ENCODE measurements at places on chromosomes 16 and 17. TPM values are rescaled to one million over a fixed set of nuclear protein-coding genes. Genes with fewer than 3 reads are reported as not detected.
A peak's percentile ranks its signal among the peaks of the same experiment; 100 is the strongest.

DNA sequence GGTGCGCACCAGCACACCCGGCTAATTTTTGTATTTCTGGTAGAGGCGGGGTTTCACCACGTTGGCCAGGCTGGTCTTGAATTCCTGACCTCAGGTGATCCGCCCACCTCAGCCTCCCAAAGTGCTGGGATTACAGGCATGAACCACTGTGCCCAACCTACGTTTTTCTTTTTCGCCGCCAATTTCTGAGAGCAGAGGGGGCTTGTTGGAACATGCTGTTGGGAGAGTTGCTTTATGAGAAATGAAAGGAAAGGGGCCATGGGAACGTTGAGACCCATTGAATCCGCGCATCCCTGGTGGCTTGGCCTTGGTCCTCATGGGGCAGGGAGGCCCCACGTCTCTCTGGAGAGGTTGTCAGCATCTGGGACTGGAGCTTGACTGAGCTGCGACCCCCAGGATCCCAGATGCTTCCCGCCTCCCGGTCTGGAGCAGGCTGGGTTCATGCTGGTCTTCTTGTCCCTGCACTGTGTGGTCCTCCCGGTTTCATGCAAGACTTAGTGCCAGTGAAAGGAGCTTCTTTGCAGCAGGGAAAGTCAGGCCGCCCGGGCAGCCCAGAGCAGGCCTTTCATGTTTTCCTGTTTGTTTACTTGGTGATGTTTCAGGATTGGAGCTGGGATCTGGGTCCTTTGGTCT, 22.8 kb downstream of the CRISPLD2 start:
- H3K4me1 ChIP-seq: peaks cover 2% of the 10 kb centered on the region
- no peak overlapping the region for H3K4me3 ChIP-seq
- H3K36me3 ChIP-seq: no peaks in the 10 kb centered on the region
- DNase-seq: no peak
- no peak overlapping the region for H3K27ac ChIP-seq

DNA sequence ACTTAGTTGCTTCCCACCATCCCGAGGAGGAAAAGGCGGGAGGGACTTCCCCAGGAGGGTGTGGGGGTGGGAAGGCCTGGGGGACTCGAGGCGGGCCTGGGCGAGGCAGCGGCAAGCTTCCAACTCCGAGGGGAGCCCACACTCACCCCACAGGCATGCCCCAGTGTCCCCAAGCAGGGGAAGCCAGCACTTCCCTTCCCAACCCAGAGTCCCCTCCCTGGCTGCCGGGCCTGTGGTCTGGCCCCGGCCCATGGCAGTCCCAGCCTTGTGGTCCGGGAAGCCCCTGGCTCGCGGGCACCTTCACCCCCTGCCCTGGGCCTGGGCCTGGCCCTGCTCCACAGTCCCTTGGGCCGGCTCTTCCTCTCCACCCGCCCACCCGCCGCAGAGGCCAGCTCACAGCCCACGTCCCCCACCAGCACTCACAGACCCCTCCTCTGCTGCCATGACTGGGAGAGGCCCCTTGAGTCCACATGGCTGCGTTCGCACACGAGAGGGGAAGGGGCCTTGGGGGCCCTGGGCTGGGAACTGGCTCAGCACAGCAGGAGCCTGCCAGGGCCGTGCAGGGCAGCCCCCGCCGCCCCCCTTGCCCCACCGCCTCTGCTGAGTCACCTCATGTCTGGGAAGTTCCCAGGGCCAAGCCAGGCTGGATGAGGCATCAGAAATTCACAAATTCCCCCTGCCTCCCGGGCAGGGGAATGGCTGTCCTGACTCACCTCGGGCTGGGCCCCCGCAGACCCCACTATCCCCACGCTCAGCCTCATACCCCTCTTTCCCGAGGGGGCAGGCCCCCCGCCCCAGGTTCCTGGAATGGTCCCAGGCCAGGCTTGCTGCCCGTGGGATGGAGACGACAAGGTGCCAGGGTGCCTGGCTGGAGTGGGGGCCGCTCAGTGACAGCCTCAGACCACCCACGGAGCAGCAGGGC, 27.8 kb downstream of the BAHCC1 start:
- H3K4me1 ChIP-seq: peaks cover 3% of the 10 kb centered on the region
- H3K27me3 ChIP-seq: peaks cover 5% of the 10 kb centered on the region
- H3K36me3 ChIP-seq: no peaks in the 10 kb centered on the region

- H3K4me1 ChIP-seq: peaks cover 46% of the 10 kb centered on the region
- no peaks in the 10 kb centered on the region for H3K36me3 ChIP-seq
- no peak overlapping the region for H3K27ac ChIP-seq
- no peak for DNase-seq
- H3K4me3 ChIP-seq: no peak overlapping the region
- H3K27me3 ChIP-seq: no peaks in the 10 kb centered on the region
Observed at GRCh38 chr16:28496844-28497243, 2.4 kb downstream of the APOBR start.

DNA sequence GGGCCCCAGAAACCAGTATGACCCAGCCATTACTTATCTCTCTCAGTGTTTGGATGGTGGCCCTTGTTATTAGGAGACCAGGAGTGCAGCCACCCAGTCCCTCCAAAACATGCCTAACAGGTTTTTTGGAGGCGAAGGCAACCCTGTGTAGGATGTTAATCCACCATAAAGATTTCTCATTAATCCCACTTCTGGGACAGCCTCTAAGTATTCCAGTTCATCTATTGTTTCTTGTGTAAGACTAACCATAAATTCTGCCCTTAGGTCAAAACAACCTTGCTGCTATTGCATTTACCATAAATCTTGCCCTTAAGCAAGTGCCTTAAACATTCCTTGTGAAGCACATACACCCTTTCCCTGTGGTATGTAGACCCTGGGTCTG, 21.5 kb upstream of the OR1F1 start:
- peaks cover 10% of the 10 kb centered on the region for H3K27me3 ChIP-seq
- peaks cover 17% of the 10 kb centered on the region for H3K4me1 ChIP-seq
- no peak for DNase-seq
- no peaks in the 10 kb centered on the region for H3K36me3 ChIP-seq

- H3K27ac ChIP-seq: no peak overlapping the region
- H3K4me3 ChIP-seq: no peak overlapping the region
- no peaks in the 10 kb centered on the region for H3K27me3 ChIP-seq
- DNase-seq: no peak
- peaks cover 51% of the 10 kb centered on the region for H3K4me1 ChIP-seq
Observed at GRCh38 chr16:25109643-25110042, 1.9 kb upstream of the LCMT1 start.

- H3K4me1 ChIP-seq: peaks cover 2% of the 10 kb centered on the region
- H3K36me3 ChIP-seq: peaks cover 3% of the 10 kb centered on the region
- no peak overlapping the region for H3K27ac ChIP-seq
- H3K27me3 ChIP-seq: peaks cover 10% of the 10 kb centered on the region
- H3K4me3 ChIP-seq: no peak overlapping the region
Observed at GRCh38 chr17:77729587-77729986, 228.9 kb upstream of the TNRC6C start.

- H3K4me1 ChIP-seq: peaks cover 13% of the 10 kb centered on the region
- H3K4me3 ChIP-seq: no peak overlapping the region
- H3K36me3 ChIP-seq: no peaks in the 10 kb centered on the region
- H3K27ac ChIP-seq: no peak overlapping the region
- DNase-seq: no peak
- H3K27me3 ChIP-seq: peaks cover 31% of the 10 kb centered on the region
Observed at GRCh38 chr16:31335431-31335830, 19.5 kb upstream of the ITGAX start.

DNA sequence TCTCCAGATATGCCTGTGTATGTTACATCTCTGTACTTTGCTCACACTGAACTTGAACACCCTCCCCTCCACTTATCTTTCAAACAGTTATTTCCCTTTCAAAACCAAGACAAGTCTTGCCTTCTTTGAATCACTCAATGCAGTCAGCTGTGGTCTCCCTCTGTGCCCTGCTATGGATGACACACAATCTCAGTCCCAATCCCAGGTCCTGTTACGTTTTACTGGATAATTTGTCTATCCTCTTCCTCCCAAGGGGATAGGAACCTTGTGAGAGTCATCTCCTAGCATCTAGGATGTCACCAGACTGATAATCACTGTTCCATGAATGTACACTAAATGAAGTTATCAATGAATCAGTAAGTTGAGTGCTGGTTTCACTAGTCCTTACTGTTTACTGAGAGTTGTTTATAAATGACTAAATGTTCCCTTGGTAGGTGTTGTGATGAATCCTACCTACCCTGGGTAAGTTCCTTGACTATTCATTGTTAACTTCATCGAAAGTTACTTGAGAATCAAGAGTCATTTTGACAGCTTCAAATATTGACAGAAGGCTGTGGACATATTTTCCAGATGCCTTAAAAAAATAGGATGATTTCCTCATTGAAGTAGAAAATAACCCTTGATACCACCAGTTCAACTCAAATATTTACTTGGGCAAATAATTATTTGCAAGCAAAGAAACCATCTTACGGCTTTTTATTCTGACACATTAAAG, 244.9 kb downstream of the PRKCA start:
- peak overlapping the region; percentile 88 for H3K27ac ChIP-seq
- peak overlapping the region; percentile 34 for H3K4me3 ChIP-seq
- H3K4me1 ChIP-seq: peaks cover 72% of the 10 kb centered on the region

DNA sequence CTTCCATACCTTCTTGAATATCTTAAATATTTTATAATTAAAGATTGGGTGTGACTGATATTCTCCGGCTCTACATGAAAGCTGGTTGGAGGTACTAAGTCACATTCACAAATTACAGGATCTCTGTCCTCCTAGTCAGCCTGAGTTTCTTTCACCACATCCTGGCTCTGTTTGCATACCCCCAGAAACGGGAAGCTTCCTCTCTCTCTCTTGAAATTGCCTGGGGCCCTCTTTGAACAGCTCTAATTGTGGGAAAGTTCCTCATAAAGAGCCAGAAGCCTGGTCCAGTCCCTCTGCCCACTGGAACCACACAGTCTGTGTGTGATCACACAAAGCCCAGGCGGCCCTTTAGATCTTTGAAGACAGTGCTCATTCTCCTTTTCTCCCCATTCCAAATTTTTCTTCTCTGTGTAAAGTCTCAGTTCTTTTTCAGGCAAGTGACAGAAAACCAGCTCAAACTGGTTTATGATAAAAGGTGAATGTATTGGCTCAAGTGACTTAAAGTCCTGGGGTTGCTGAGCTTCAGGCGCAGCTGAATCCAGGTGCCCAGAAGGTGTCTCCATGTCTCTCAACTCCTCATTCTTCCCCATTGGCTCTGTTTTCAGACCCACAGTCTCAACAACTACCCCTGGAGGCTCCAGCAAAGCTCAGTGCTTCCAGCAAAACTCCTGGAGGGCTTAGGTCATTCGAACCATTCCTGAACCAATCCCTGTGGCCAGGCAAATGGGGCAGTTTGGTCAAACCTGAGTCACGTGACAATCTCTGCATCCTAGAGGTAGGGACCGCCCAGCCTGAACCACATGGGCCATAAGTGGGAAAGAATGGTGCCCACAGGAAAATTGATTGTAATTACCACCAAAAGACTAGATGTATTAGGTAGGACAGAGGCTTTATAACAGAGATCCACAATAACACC, 8.5 kb upstream of the RAI1 start:
- H3K4me3 ChIP-seq: no peak overlapping the region
- peaks cover 18% of the 10 kb centered on the region for H3K4me1 ChIP-seq

GRCh38 chr17:54455251-54455868, 445.3 kb upstream of the TOM1L1 start:
- H3K27me3 ChIP-seq: no peaks in the 10 kb centered on the region
- H3K27ac ChIP-seq: no peak overlapping the region
- no peaks in the 10 kb centered on the region for H3K4me1 ChIP-seq

GRCh38 chr16:54286366-54287130, at the start of gene IRX3:
Gene IRX3, minus strand, starts transcription at chr16:54286787. Its CDS starts 737 bp downstream, at chr16:54286050.
- H3K27me3 ChIP-seq: peaks cover 63% of the 10 kb centered on the region
- H3K4me3 ChIP-seq: peak within 1 kb of the TSS; percentile 59
- no peaks in the 10 kb centered on the region for H3K36me3 ChIP-seq
- H3K27ac ChIP-seq: no peak within 1 kb of the TSS
- no peak for DNase-seq
- peaks cover 31% of the 10 kb centered on the region for H3K4me1 ChIP-seq

DNA sequence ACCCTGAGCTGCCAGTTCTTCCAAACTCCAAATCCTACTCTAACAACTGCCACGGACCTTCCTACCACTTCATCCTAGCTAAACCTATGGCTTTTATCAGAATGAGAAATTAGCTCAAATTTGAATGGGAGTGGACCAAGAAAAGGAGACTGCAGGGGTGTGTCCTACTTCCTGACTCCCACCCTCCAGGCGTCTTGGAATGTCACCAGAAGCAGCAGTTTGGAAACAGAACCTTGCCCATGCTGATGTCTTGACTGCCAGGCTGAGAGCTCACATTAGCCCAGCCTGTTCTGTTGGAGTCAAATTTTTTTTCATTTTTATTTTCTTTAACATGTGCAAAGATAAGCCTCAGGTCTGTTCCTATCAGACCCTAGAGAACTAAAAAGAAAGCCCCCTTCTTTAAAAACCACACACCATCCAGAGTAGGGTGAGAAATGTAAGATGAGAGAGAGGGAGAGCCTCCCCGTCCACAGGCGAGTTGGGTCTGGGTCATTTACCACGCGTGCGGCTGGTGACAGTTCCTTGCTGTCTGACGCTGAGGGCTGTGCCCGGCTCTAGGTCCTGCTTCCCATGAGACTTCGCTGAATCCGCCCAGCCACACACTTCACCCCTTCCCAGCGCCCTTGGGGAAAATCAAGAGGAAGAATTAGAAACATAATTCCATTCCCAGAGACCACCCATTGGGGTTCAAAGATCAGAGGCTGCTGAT, 54.3 kb downstream of the WNT3 start:
- H3K4me3 ChIP-seq: no peak overlapping the region
- no peak for DNase-seq

- H3K27ac ChIP-seq: no peak overlapping the region
- peaks cover 3% of the 10 kb centered on the region for H3K27me3 ChIP-seq
- DNase-seq: no peak
- no peak overlapping the region for H3K4me3 ChIP-seq
Observed at GRCh38 chr16:74743668-74744299, 30.8 kb downstream of the FA2H start.

GRCh38 chr16:82470016-82470415, 156.8 kb upstream of the CDH13 start:
- no peaks in the 10 kb centered on the region for H3K27me3 ChIP-seq
- H3K36me3 ChIP-seq: no peaks in the 10 kb centered on the region
- no peak for DNase-seq
- no peaks in the 10 kb centered on the region for H3K4me1 ChIP-seq

GRCh38 chr17:4852567-4853207, 19.5 kb downstream of the MINK1 start:
- H3K27ac ChIP-seq: peak overlapping the region; percentile 23
- H3K4me3 ChIP-seq: no peak overlapping the region
- DNase-seq: no peak
- peaks cover 28% of the 10 kb centered on the region for H3K4me1 ChIP-seq
- no peaks in the 10 kb centered on the region for H3K27me3 ChIP-seq

- H3K4me1 ChIP-seq: no peaks in the 10 kb centered on the region
- H3K27ac ChIP-seq: no peak overlapping the region
- no peaks in the 10 kb centered on the region for H3K36me3 ChIP-seq
- H3K27me3 ChIP-seq: no peaks in the 10 kb centered on the region
Observed at GRCh38 chr16:88505405-88506082, 52.5 kb downstream of the ZFPM1 start.

GRCh38 chr17:79125503-79125902, 50.9 kb downstream of the ENGASE start:
- H3K4me1 ChIP-seq: no peaks in the 10 kb centered on the region

AKAP1 gene
- 30.8 TPM for total RNA-seq

CBLN1 gene
- total RNA-seq: not detected

NXPH3 gene
- 0.10 TPM for total RNA-seq

CD300A gene
- 11.3 TPM for total RNA-seq

TUFM gene
- 221 TPM for total RNA-seq

ITGA2B gene
- 1.0 TPM for total RNA-seq

GABARAP gene
- 199 TPM for total RNA-seq

GP1BA gene
- total RNA-seq: not detected

NTN1 gene
- 0.29 TPM for total RNA-seq

GINS2 gene
- 66.9 TPM for total RNA-seq

RASD1 gene
- total RNA-seq: 0.27 TPM

FBXW10 gene
- total RNA-seq: not detected

FADS6 gene
- not detected for total RNA-seq

NPIPB13 gene
- 11.9 TPM for total RNA-seq
